Mesenchymal stem cell (in vitro differentiated cells and primary cell): ENCODE measurements at places on chromosomes 2 and 18.

GRCh38 chr2:191748528-191749180 lies 70.7 kb downstream of the NABP1 start:
- H3K4me1 ChIP-seq = no peaks in the 10 kb centered on the region
- H3K27me3 ChIP-seq = no peaks in the 10 kb centered on the region
- no peaks in the 10 kb centered on the region for H3K36me3 ChIP-seq
- H3K27ac ChIP-seq = no peak overlapping the region

DNA sequence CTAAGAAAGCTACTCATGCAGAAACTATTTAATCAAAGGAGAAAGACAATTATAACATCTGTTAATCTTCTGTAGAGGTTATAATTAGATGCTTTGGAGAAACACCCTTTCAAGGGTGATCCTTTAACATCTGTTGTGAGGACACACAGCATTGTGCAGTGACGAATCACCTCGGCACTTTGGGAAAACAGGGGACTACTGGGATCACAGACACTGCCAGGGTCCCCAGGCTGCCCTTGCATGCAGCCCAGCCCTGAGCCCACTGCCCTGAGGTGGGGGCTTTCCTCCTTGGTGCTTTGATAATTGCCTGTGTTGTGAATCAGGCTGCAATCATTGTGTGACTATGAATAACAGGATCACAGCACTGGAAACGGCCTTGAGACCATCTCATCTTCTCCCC lies 10.6 kb downstream of the NCKAP5 start:
- no peak overlapping the region for H3K4me3 ChIP-seq
- no peaks in the 10 kb centered on the region for H3K27me3 ChIP-seq
- no peak overlapping the region for H3K27ac ChIP-seq
- no peaks in the 10 kb centered on the region for H3K4me1 ChIP-seq

DNA sequence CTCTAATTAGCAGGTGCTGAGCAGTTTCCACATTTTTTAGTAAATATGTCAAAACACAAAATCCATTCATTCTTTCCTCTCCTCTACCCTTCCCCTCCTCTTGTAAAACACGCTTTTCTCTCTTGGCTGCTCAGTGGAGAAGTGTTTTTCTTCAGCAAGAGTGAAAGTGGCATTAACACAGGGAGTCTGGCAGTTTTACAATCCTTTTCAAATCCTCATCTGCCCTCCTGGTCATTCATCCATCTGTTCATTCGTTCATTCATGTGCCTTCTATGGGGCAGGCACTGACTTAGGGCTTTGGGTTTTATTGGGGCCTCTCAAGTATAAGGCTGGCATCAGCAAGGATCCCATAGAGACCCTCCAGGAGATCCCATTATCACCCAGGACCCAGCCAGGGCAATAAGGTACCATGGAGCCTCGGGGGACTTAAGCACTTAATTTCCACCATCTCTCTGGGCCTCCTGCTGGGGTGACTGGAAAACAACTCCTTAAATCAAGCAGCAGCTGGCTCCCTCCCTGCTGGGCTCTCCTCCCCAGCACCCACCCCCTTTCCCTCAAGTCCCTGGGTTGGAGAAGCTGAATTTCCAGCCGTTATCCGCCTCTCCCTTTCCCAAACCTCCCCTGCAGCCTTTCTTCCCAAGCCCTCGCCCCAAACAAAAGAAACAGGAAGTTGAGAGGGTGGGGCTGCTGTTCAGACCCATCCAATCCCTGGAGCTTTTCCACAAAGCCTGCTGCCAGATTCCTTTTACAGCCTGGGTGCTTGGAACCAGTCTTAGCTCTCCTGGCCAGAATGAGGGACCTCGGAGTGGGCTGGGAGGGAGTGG lies 32.6 kb downstream of the MARCHF4 start:
- no peaks in the 10 kb centered on the region for H3K36me3 ChIP-seq
- H3K27me3 ChIP-seq = no peaks in the 10 kb centered on the region
- no peak overlapping the region for H3K27ac ChIP-seq

- H3K4me3 ChIP-seq = no peak overlapping the region
- no peaks in the 10 kb centered on the region for H3K27me3 ChIP-seq
Measured at GRCh38 chr2:205593891-205594290, 88.4 kb upstream of the NRP2 start.

- peaks cover 14% of the 10 kb centered on the region for H3K27me3 ChIP-seq
- peaks cover 15% of the 10 kb centered on the region for H3K4me1 ChIP-seq
- H3K36me3 ChIP-seq = peaks cover 3% of the 10 kb centered on the region
Measured at GRCh38 chr2:238203973-238204683, 633 bp upstream of the ILKAP start.

GRCh38 chr18:31587529-31587928 lies 4.1 kb upstream of the TTR start:
- H3K4me1 ChIP-seq = peaks cover 2% of the 10 kb centered on the region
- H3K27ac ChIP-seq = no peak overlapping the region
- H3K36me3 ChIP-seq = no peaks in the 10 kb centered on the region

GRCh38 chr18:944440-944839 lies 39.8 kb downstream of the ADCYAP1 start:
- no peak overlapping the region for H3K27ac ChIP-seq
- peaks cover 84% of the 10 kb centered on the region for H3K27me3 ChIP-seq
- no peaks in the 10 kb centered on the region for H3K36me3 ChIP-seq
- peaks cover 4% of the 10 kb centered on the region for H3K4me1 ChIP-seq
- no peak overlapping the region for H3K4me3 ChIP-seq

GRCh38 chr2:20650877-20651730 lies at the start of gene HS1BP3:
HS1BP3 (minus strand) TSS chr2:20651098; CDS start chr2:20651063, 35 bp downstream.
- H3K4me1 ChIP-seq = peaks cover 32% of the 10 kb centered on the region
- peak within 1 kb of the TSS; percentile 71 for H3K27ac ChIP-seq
- H3K36me3 ChIP-seq = peaks cover 21% of the 10 kb centered on the region
- H3K27me3 ChIP-seq = peaks cover 19% of the 10 kb centered on the region
- peak within 1 kb of the TSS; percentile 84 for H3K4me3 ChIP-seq

DNA sequence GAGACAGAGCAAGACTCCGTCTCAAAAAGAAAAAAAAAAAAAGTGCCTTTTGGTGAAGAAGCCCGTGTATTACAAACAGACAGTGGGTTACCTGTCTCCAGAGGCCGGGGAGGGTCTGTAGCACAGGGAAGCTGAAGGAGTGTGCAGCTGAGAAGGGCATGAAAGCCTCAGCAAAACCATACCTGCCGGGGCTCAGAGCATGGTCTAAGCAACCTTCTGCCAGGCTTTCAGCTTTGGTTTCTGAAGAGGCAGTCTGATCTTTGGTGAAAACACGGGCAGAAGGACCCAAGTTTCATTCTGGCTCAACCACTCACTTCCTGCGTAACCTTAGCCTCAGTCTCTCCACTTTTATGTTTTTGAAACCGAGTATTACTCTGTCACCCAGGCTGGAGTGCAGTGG lies 21.5 kb downstream of the SH2D6 start:
- H3K27me3 ChIP-seq = no peaks in the 10 kb centered on the region
- DNase-seq = no peak
- no peaks in the 10 kb centered on the region for H3K36me3 ChIP-seq

GRCh38 chr2:113700186-113700841 lies 56.1 kb downstream of the SLC35F5 start:
- peaks cover 11% of the 10 kb centered on the region for H3K36me3 ChIP-seq
- no peak overlapping the region for H3K4me3 ChIP-seq
- peak; percentile 80 for DNase-seq
- H3K4me1 ChIP-seq = peaks cover 3% of the 10 kb centered on the region
- H3K27ac ChIP-seq = no peak overlapping the region
- H3K27me3 ChIP-seq = no peaks in the 10 kb centered on the region

GRCh38 chr2:44549856-44550255 lies 188.1 kb downstream of the CAMKMT start:
- no peak overlapping the region for H3K27ac ChIP-seq
- no peaks in the 10 kb centered on the region for H3K27me3 ChIP-seq
- H3K4me3 ChIP-seq = no peak overlapping the region
- H3K36me3 ChIP-seq = no peaks in the 10 kb centered on the region
- no peaks in the 10 kb centered on the region for H3K4me1 ChIP-seq

- H3K4me1 ChIP-seq = peaks cover 65% of the 10 kb centered on the region
- peak overlapping the region; percentile 37 for H3K4me3 ChIP-seq
- peaks cover 25% of the 10 kb centered on the region for H3K27me3 ChIP-seq
- no peaks in the 10 kb centered on the region for H3K36me3 ChIP-seq
- peak; percentile 26 for DNase-seq
- peak overlapping the region; percentile 96 for H3K27ac ChIP-seq
Measured at GRCh38 chr2:230866756-230867523, 2.2 kb downstream of the ITM2C start.

GRCh38 chr2:108450863-108451262 lies 1.9 kb downstream of the GCC2 start:
- DNase-seq = no peak
- no peaks in the 10 kb centered on the region for H3K27me3 ChIP-seq
- H3K27ac ChIP-seq = no peak overlapping the region
- peaks cover 9% of the 10 kb centered on the region for H3K4me1 ChIP-seq
- no peak overlapping the region for H3K4me3 ChIP-seq
- peaks cover 12% of the 10 kb centered on the region for H3K36me3 ChIP-seq

GRCh38 chr2:229943171-229943570 lies 20.9 kb downstream of the FBXO36 start:
- H3K27me3 ChIP-seq = no peaks in the 10 kb centered on the region
- no peak overlapping the region for H3K4me3 ChIP-seq
- DNase-seq = no peak
- peaks cover 4% of the 10 kb centered on the region for H3K36me3 ChIP-seq
- peaks cover 4% of the 10 kb centered on the region for H3K4me1 ChIP-seq
- H3K27ac ChIP-seq = no peak overlapping the region

GRCh38 chr2:41736105-41736567 lies 311.7 kb upstream of the PKDCC start:
- no peaks in the 10 kb centered on the region for H3K27me3 ChIP-seq
- H3K27ac ChIP-seq = no peak overlapping the region
- H3K4me1 ChIP-seq = peaks cover 4% of the 10 kb centered on the region
- H3K36me3 ChIP-seq = no peaks in the 10 kb centered on the region
- no peak overlapping the region for H3K4me3 ChIP-seq
- DNase-seq = no peak

GRCh38 chr2:184507254-184507653 lies 91.1 kb upstream of the ZNF804A start:
- H3K27me3 ChIP-seq = no peaks in the 10 kb centered on the region
- H3K27ac ChIP-seq = no peak overlapping the region
- no peak overlapping the region for H3K4me3 ChIP-seq
- H3K4me1 ChIP-seq = no peaks in the 10 kb centered on the region
- no peaks in the 10 kb centered on the region for H3K36me3 ChIP-seq
- no peak for DNase-seq

DNA sequence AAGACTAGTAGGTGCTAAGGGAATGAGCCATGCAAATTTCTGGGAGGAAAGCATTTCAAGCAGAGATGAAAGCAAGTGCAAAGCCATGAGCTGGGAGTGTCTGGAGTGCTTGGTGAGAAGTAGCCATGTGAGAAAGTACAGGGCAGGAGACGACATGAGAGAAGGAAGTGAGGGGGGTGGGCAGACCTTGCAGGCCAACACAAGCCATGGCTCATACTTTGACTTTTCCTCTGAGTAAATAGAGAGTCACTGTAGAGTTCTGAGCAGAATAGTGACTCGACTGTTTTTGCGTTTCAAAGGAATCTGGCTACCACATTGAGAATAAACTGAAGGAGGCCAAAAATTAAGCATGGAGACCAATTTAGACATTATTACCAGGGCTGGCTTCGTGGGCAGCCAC lies 42.2 kb downstream of the SCN2A start:
- no peaks in the 10 kb centered on the region for H3K27me3 ChIP-seq
- no peaks in the 10 kb centered on the region for H3K4me1 ChIP-seq
- H3K4me3 ChIP-seq = no peak overlapping the region
- no peak overlapping the region for H3K27ac ChIP-seq
- no peak for DNase-seq

- no peaks in the 10 kb centered on the region for H3K27me3 ChIP-seq
- no peaks in the 10 kb centered on the region for H3K36me3 ChIP-seq
- no peak for DNase-seq
- no peak overlapping the region for H3K27ac ChIP-seq
- H3K4me3 ChIP-seq = no peak overlapping the region
Measured at GRCh38 chr2:104088745-104089144, 765.2 kb upstream of the POU3F3 start.

GRCh38 chr18:36284671-36285295 lies 12.7 kb upstream of the FHOD3 start:
- no peak overlapping the region for H3K4me3 ChIP-seq
- no peaks in the 10 kb centered on the region for H3K27me3 ChIP-seq
- H3K36me3 ChIP-seq = no peaks in the 10 kb centered on the region
- no peak overlapping the region for H3K27ac ChIP-seq

- peak overlapping the region; percentile 76 for H3K27ac ChIP-seq
- no peak for DNase-seq
- H3K4me3 ChIP-seq = no peak overlapping the region
- peaks cover 9% of the 10 kb centered on the region for H3K4me1 ChIP-seq
Measured at GRCh38 chr18:23825496-23825895, 136.2 kb downstream of the LAMA3 start.

- H3K27ac ChIP-seq = no peak overlapping the region
- no peak overlapping the region for H3K4me3 ChIP-seq
- DNase-seq = peak; percentile 11
- peaks cover 1% of the 10 kb centered on the region for H3K4me1 ChIP-seq
Measured at GRCh38 chr2:17232776-17233556, 285.3 kb downstream of the RAD51AP2 start.

GRCh38 chr2:158346032-158346431 lies 110.5 kb downstream of the CCDC148 start:
- H3K36me3 ChIP-seq = no peaks in the 10 kb centered on the region
- H3K27ac ChIP-seq = no peak overlapping the region
- H3K4me3 ChIP-seq = no peak overlapping the region
- H3K27me3 ChIP-seq = no peaks in the 10 kb centered on the region
- DNase-seq = no peak
